Activated CD4-positive, alpha-beta T cell treated with anti-CD3 and anti-CD28 coated beads, Interleukin-2, amount 50 U/mL, for 48 hours (primary cell): ENCODE measurements at places on chromosomes 4 and X.

DNA sequence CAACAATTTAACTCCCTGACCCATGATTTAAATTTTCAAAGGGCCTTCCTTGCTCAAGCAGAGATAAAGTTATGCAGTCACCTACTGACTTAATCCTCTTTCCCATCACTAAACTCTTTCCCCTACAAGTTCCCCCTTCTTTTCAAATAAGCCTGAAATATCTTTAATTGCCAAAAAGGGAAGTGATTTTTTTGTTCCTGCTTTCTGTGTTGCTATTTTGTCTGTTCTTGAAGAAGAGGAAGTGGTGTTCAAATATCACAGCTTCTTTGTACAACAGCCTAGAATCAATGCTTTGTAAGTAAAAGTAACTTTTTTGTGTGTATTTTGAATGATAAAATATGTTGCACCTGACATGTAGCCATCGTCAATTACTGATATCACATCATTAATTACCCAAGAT lies 595.9 kb downstream of the CENPC start:
- DNase-seq = no peak

DNA sequence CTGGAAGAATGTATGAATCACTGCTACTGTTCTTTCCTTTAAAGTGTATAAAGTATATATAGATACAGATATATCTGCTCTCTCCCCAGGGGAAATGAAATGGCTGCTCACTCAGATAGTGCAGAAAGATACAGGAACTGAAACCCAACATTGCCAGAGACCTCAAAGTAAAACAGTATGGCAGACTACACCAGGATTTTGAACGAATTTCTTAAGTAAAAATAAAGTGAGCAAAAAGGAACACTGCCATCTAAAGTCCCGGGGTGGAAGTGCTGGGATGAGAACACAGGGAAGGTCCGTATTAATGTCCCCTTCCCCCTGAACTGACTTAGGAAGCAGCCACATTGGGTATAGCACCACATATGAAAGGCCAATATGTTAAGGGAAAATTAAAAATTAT lies 93.4 kb downstream of the TMA16 start:
- peak; percentile 1 for DNase-seq

GRCh38 chrX:44954562-44954961 lies 81.6 kb downstream of the KDM6A start:
- no peak for DNase-seq

DNA sequence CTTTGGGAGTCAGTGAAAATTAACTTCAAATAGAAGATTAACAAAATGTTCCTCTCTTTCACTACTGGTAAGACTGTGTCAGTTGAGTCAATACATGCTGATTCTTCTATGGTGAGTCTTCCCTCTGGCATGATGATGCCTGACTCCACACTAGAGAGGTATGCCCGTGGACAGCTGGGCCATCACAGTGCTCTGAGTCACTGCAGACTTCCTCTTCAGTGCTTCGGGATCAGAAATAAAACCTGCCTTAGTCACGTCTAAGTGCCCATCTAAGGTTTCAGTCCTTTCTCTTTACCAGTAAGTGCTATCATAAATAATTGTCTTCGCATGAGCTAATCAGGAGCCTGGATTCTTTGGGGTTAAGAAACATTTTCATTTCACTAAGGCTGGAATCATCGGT lies 1.6 kb upstream of the ASB5 start:
- DNase-seq = no peak

DNA sequence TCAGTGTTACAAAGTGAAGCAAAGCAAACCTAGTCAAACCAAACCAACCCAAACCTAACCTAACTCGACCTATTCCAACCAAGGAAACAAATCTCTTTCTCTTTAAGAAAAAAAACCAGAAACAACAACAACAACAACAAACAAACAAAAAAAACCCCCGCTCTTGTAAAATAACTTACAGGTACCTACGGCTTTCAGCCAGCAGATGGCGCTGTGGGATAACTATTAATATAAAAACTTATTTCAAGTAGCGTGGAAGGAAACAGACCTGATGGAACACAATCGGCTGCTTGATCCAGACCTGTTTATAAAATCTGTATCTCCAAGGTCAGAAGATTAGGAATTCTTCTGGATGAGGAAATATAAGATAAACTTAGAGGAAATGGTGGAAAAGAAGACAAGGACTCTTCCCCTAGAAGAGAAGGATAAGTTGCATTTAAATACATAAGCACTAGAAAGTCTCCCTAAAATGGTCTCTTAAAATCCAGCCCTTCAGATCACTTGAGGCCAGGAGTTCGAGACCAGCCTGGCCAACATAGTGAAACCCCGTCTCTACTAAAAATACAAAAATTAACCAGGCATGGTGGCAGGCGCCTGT lies 34.4 kb upstream of the CDKL5 start:
- peak; percentile 59 for DNase-seq

DNA sequence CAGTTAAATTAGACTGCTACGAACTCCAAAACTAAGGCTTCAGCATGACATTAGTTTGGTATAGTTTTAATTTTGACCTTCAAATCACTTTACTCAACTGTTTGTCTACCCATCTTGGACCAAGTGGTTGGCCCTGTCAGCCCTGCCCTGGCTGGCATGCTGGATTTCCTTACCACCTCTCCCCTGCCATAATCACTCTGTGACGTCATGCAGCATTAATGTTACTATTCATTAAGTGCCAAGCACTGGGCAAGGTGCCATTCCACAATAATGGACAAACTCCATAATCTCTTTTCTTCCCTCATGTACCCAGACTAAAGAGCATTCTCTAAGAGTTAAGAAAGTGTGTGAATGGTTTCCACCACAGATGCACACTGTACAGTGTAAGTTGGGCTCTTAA lies 277.0 kb upstream of the INTU start:
- no peak for DNase-seq

GRCh38 chrX:53357799-53358530 lies 64.5 kb downstream of the SMC1A start:
- DNase-seq = no peak

DNA sequence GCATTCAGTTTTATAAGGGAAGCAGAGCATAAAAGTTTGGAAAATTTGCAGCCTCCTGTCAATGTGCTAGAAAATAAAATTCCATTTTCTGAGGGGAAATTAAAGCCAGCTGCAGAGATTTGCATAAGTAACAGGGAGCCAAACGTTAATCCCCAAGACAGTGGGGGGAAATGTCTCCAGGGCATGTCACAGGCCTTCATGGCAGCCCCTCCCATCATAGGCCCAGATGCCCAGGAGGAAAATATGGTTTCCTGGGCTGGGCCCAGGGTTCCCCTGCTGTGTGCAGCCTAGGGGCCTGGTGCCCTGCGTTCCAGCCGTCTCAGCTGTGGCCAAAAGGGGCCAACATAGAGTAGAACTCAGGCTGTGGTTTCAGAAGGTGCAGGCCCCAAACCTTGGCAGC lies 9.3 kb downstream of the RNF4 start:
- DNase-seq = no peak

DNA sequence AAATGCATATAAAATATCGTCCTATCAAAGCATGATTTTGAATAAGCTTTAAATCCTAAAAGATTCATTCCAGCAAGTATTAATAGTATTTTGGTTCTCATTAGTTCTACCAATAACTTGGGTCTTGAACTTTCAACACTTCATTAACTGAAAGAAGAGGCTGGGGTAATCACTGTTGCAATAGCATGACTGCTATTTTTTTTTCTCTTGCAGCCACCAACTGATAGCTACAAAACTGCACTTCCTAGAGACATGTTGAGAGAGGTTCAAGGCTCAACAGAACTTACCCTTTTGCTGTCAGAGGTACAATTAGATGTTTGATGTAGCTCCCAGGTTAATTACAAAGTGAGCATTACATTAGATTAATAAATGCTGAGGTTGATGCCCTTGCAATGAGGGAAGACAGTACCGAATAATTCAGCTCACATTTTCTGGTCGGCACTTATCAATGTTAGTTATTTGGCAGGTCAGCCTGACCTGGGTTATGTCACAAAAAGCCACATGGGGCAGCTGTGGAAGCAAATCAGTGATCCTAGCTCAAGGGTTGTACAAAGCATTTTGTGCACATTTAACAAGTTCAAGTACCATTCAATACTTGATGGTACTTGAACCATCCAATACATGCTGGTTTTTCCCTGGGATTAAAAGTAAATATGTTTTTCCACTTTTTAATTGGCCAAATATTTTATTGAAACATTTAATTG lies 29.9 kb upstream of the TET2 start:
- no peak for DNase-seq
